NCI-H526 treated with DMSO at 0.1 percent for 48 hours (cell line): ENCODE measurements at places on chromosomes 3 and 15.

DNA sequence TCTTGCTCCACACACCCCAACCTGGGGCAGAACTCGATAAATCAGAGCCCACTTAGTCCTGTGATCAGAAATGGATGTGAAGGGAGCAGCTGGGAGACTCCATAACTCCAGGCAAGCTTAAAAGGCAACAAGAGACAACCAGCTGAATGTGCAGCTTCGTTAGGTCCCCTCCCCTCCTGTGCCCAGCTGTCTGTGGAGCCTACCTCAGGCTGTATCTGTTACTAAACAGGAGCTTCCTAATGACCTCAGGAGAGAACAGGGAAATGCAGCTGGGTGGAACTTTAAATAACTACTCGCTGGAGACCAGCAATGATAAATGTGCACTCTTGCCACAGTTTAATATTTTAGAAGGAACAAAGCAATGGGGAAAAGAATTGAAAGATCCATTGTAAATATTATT is 25.9 kb downstream of the SLC9A9 start:
- no peak for DNase-seq

DNA sequence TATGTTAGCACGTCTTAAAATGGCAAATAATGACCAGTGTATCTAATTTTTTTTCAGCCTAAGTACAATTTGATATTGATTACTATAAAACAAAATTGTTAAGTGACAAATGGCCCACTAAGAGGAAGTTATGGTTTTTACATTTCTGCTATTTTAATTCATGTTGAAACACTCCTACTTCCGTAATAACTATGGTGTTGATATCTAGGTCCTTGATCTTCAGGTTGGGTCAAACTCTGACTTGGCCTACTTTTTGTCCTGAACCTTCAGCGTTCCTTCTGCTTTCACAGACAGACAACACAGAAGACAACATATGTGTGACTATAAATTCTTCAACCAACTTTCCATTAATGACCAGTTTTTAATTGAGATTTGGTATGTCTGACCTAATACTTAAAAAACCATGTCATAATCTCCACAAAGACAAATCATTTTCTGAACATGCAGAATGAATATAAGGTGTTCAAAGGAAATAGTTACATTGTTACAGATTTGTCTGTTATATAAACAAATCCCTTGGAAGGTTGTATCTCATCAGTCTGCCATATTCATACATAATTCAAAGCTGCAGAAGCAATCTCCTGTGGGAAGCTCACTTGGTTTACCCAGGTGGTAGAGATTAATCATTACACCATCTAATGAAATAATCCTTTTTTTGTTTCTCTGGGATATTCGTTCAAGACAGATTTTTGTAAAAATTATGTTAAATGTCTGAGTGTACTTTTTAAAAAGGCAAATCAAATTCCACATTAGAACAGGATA is 92.1 kb upstream of the TSPAN3 start:
- DNase-seq = no peak

GRCh38 chr3:159831466-159831865 is 157.2 kb upstream of the IL12A start:
- DNase-seq = no peak

- DNase-seq = no peak
Observed at GRCh38 chr15:77421370-77421700, 647 bp downstream of the HMG20A start.

DNA sequence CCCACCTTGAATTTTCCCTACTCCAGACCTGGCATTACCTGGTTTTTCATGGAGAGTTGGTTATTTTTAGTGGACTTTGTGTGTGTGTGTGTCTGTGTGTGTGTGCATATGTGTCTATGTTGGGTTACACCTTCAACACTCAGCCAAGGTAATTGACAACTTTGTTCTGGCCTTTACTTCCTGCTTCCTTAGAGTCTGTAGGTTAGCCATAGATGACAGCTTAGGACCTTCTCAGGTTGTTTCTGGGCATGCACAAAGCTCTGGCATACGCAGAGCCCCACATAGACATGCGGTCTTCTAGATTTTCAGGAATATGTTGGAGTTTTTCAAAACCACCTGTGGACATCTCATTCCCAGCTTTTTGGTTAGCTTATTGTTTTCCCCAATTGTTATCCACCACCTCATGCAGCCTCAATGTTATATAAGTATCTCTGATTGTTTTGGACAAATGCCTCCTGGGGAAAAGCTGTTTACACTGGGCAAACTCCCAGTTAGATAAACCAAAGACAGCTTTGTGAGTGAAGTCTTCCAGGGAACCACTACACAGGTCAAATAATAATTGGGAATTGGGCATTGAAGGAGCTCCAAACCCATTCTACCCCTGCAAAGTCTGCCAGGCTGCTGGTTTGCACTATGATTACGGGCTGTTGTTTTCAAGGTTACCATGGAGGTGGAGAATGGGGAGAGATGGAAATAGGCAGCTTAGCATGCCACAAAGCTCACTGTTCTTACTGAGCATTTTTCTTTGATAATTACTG is 201.2 kb downstream of the ADAMTSL3 start:
- no peak for DNase-seq

DNA sequence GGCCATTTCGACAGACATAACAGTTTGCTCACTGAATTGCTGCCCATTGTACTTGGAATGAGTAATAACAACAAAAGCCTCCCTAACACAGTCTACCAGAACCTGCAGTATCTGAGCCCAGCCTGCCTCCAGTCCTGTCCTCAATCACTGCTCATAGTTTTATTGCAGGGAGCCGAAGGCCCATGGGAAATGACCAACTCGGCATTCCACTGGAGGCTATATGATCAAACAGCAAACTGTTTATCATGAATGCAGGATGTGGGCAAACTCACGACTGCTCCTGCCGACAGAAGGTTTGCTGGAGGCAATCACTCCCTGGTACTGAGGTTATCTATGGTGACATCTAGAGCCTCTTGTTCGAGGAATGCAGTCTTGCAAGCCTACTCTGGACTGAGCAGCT is 46.3 kb downstream of the LSM3 start:
- DNase-seq = no peak
